ENCODE measurements at places on chromosomes 12 and 14.

- no peak for DNase-seq
These were observed 8.5 kb downstream of the ACSS3 start for GRCh38 chr12:81086342-81086741.

- DNase-seq = no peak
These were observed 2.2 kb downstream of the NRIP2 start for GRCh38 chr12:2832550-2833127.

GRCh38 chr12:5043589-5044419, at the start of gene KCNA5:
KCNA5 (plus strand) TSS chr12:5043879; CDS start chr12:5044148, 269 bp downstream.
- DNase-seq = no peak

GRCh38 chr12:45248095-45248494, 32.2 kb downstream of the ANO6 start:
- no peak for DNase-seq

DNA sequence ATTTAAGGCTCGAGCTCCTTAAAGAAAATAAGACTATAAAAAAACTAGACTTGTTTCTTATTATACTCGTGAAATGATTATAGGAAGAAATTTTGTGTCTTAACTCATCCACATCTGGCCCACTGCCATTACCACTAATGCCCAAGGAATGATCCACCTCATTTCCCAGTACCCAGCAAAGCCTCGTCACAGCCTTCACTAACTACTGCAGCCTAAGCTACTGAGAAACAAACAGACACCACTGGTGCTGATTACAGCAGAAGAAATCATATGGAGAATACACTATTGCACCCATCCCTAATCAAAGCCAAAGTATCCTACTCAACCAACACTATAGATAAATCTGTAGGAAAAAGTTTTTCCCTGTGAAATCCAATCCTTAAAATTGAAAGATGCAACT, 205.3 kb upstream of the NAV3 start:
- no peak for DNase-seq

DNA sequence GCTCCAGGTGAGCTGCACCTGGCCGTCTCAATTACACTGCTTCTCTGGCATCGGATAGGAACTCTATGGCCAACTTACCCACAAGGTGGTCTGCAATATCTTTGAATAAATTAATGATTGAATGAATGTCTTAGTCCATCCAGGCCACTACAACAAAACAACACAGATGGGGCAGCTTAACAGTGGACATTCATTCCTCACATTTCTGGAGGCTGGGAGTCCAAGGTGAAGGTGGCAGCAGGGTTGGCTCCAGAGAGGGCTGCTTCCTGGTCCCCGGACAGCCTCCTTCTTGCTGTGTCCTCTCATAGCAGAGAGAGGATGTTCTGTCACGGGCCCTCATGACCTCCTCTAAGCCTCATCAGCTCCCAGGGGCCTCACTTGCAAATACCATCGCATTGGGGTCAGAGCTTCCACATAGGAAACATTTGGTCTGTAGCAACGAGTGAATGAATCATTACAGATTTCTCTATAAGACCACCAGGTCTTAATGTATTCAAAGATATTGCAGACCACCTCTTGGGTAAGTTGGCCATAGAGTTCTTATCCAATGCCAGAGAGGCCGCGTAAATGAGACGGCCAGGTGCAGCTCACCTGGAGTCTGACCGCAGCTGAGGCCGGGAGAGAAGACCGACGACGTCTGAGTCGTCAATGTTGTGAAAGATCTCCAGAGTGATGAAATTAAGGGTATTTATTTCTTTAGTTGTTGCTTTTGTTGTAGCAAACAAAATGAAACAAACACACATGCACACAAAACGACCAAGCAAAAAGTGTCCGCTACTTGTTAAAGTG, 182.7 kb upstream of the C14orf180 start:
- DNase-seq = no peak

GRCh38 chr12:53217051-53217930, 10.2 kb upstream of the ITGB7 start:
- no peak for DNase-seq

DNA sequence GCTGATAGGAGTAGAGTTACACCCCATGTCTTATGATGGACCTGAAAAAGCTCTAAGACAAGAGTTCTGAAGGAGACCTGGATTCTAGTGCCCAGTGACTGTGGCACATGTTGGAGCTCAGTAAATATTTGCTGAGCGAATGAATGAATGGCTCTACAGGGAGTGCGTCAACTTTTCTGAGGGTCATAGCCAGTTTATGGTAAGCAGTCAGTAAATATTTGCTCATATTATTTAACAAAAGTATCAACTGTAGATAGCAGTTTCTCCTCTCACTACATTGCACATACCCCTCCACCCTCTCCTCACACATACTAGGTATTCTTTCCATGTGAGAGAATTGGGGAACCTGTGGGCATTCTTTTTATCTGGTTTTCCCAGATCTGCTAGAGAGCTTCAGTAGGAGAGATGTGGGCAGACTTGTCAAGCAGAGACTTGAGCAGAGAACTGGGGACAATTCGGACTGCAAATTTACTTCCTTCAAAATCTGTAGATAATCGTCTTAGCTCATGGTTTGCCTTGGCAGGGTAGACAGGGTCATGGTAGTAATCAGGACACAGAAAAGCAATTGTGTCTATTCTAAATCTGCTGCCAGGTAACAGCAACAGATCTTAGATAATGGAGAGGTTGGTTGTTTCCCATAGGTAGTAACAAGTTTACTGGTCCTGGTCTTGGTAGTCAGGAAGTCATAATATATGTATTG, 5.7 kb downstream of the SLC4A8 start:
- no peak for DNase-seq

DNA sequence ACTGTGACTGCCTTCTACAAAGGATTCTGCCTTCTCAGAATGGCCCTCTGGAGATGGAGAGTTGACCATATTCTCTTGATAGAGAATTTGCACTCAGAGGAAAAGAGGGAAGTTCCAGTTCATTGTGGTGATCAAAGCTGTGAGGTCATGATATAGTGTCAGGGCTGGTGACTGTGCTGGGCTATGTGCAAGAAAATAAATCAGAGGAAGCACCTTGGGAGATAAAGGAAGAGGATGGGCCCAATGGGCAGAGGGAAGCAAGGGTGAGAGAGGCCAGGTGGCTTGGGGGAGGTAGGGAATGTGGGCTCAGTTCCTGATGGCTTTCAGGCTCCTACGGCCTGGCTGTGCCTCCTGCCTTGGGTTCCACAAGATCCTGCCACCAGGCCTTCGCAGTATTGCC, 145.8 kb downstream of the SLC8A3 start:
- no peak for DNase-seq

- DNase-seq = no peak
These were observed 146.9 kb downstream of the NTF3 start for GRCh38 chr12:5578775-5579174.

- no peak for DNase-seq
These were observed 666 bp upstream of the DERA start for GRCh38 chr12:15910468-15910863.

DNA sequence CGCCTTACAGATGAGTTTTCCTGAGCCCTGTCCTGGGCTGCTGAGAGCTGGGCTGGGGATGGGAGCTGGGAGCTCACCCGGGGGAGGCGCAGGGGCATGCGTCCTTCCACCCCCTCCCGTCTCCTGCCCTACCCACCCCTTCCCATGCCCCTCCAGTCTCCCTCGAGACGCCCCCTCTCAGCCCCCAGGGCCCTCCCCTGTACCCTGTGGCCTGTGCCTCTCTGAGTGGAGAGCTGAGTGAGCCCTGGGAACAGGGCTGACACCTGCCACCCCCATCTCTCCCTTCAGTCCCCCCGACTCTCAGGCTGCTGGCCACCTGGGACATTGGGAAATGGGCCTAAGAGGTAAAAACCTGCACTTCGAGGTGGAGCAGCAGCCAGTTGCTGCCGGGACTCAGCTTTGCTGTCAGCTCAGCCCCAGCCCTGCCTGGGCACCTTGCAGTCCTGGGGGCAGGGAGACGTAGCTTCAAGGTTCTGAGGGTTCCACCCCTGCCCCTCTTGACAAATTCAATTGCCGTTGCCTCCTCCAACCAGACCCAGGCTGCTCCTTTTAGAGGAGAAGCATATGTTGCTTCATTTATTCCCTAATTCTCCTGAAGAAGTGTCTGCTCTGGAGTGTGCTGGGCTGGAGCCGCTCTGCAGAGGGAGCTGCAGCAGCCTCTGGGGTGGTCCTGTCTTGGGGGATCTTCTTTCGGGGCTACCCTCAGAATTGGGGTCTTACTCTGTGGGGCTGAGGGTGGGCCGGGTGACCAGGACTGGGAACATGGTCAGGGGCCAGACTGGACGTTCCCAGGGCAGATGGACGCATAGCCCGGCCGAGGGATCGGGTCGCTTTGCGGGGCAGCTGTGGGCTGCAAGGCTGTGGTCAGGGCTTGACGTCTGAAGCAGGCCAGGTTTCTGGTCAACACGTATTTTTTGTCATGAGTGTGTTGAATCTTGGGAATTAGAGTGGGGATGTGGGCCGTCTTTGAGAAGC, 141.4 kb downstream of the ADGRD1 start:
- DNase-seq = no peak

DNA sequence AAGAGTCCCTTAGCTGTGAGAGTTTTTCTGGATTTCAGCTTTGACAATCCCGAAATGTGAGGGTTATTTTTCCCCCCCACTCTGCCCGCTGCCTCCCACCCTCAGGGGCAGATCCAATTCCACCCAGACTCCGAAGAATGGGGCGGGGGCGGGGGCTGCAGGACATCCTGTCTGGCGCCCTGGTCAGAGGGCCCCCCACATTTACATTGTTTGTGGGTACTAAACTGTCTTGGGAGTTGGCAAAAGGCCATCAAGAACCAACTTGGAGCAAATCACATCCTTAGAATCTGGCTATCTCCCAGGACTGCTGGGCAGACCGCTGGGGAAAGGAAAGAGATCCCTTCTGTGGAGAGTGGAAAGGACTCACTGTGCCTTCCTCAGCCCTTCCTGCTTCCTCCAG, 2.4 kb downstream of the EMP1 start:
- no peak for DNase-seq

DNA sequence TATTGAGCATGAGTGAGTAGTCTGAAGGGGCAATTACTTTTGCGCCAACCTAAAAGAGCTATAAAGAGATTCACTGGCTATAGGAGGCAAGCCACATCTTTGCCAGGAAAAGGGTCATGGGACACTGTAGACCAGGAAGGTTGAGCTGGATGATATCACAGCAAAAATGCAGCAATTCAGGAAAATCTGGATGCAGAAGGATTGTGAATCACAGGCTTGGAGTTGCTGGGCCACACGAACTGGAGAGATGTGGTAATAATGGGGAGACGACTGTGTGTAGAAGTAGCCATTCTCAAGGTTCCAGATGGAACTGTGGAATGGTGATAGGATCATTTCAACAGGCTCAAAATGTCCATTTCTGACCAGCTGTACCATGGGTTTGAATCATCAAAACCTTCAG, 151.4 kb upstream of the DAAM1 start:
- no peak for DNase-seq

DNA sequence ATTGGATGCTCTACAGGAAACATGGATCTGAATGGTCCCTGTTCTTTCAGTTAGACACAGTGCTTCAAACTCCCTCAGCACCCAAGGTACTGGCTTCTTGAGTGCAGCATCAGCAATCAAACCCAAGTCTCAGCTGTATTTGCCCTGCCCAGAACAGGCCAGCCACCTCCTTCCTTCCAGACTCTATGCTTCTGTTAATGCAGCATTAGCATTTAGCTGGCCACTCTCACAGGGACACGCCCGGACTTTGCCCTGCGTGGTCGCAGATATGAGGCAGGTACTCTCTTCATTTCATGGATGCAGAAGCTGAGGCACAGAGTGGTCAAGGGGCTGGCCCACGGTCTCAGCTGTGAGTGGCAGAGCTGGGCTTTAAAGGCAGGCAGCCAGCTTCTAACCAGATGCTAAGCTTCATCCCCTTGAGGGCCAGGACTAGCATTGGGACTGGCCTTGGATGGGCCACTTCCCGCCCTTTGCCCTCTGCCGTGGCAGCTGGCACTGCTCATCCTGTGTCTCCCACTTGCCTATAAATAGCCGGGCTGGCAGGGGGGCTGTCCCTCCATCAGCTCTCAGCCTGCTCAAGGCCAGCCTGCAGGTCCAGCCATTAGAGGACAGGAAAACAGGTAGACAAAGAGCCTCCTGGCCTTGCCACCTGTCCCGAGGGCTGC, 1.5 kb upstream of the SLC25A47 start:
- no peak for DNase-seq

- DNase-seq = no peak
These were observed 20.7 kb upstream of the TUBA1C start for GRCh38 chr12:49244176-49244575.

DNA sequence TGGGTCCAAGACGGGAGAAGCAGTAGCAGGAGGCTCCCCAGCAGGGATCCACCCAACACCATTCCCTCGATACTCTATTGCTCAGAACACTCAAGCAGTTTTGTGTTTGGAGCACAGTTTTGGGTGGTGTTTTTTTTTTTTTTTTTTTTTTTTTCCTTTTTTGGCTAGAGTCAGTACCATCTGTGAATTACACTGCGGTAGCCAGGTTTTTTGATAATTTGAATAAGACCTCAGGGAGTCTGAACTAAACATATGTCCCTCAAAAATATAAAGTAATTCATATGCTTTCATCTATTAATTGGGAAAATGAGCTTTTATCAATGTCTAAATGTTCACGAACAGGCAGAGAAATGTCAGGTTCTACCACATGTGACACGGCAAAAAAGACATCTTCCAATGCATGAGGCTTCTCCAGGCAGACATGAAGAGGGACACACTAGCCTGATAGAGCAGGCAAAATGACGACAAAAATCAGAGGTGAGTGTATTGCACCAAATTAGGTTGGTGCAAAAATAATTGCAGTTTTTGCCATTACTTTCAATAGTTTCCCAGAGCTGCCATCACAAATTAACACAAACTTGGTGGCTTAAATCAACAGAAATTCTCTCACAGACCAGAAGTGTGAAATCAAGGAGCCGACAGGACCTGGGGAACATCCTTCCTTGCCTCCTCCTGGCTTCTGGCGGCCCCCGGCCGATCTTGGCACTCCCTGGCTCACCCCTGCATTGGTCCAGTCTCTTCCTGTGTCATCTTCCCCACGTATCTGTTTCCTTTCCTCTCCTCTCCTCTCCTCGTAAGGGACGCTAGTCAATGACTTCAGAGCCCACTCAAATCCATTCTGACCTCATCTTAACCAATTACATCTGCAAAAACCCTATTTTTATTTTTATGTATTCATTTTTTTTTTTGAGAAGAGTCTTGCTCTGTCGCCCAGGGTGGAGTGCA, 33.9 kb downstream of the FOXN3 start:
- DNase-seq = no peak
